ENCODE measurements at places on chromosomes 13 and 19. TPM values are rescaled to one million over a fixed set of nuclear protein-coding genes. Genes with fewer than 3 reads are reported as not detected.

The SIRT6 gene
- 34.0 TPM for total RNA-seq

The FXYD3 gene
- 0.28 TPM for total RNA-seq

The LYL1 gene
- 1.0 TPM for total RNA-seq

The B3GNT3 gene
- total RNA-seq, result 4.0 TPM

The ZNF528 gene
- total RNA-seq, result not detected

The TSHZ3 gene
- 2.0 TPM for total RNA-seq

The SLC7A9 gene
- total RNA-seq, result 0.48 TPM

The IFNL1 gene
- total RNA-seq, result not detected

The NACC1 gene
- total RNA-seq, result 26.1 TPM

The IGFL1 gene
- 3.1 TPM for total RNA-seq

The FNDC3A gene
- total RNA-seq, result 19.3 TPM

The LGALS4 gene
- total RNA-seq, result 0.30 TPM

The SLC5A5 gene
- 0.17 TPM for total RNA-seq

Measured in A549 treated with RU486 at 1 μM for 4 hours (cell line).